ENCODE measurements at places on chromosomes 12 and 14.

DNA sequence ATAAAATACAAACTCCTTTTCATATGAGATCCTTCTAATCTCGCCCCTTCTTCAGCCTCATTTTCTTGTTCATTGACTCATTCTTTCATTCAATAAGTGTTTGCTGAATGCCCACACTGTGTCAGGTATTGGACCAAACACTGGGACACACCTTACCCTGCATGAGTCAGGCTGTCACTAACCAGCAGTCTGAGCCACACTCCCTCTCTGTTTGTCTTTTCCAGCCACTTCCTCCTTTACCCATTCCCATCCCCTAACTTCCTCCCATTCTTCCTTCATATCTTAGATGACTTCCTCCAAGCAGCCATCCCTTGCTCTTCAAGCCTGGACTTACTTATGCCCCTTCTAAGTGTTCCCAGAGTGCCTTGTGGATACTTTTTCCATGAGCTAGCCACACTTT, 27.0 kb upstream of the HIF1A start:
- DNase-seq: no peak

DNA sequence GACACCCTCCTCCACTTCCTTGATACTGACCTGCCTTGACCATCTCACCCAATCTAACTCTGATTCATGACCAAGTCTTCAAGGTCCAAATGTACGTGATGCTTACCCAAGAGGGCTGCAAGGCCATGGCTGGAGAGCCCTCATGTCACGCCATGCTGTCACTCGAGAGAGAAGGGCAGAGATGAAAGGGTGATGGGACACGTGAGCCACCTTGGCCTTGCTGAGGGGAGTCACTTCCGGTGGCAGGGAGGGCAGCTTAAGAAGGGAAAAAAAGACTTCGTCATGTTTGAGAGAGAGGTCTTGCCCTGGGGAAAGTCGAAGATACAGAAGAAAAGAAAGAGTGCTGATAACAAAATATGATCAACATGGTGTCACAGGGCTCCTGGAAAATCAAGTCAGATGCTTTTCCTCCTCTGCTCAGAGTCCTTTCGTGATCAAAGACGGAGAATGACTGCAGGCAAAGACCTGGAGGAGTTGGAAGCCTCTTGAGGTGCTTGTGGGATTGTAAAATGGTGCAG, 3.3 kb upstream of the SCARB1 start:
- DNase-seq: no peak

GRCh38 chr14:95569440-95569839, 34.6 kb downstream of the GLRX5 start:
- DNase-seq: no peak

GRCh38 chr12:99110868-99111267, 465.8 kb downstream of the APAF1 start:
- DNase-seq: no peak

DNA sequence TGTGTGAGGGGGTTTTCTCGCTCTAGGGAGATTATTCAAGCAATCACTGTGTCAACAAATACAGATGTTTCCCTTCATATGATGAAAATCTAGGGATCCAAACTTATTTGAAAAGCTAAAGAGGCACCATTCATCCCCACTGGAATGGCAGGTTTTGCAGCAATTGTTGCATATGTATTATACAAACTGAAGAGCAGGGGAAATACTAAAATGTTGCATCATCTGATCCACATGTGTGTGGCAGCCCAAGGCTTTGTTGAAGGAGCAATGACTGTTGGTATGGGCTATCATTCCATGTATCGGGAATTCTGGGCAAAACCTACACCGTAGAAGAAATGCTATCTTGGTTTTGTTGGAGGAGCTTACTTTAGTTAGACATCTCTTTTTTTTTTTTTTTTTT, 4.1 kb upstream of the PRPF40B start:
- DNase-seq: no peak

GRCh38 chr12:88242571-88242925, 100.4 kb downstream of the TMTC3 start:
- no peak for DNase-seq

DNA sequence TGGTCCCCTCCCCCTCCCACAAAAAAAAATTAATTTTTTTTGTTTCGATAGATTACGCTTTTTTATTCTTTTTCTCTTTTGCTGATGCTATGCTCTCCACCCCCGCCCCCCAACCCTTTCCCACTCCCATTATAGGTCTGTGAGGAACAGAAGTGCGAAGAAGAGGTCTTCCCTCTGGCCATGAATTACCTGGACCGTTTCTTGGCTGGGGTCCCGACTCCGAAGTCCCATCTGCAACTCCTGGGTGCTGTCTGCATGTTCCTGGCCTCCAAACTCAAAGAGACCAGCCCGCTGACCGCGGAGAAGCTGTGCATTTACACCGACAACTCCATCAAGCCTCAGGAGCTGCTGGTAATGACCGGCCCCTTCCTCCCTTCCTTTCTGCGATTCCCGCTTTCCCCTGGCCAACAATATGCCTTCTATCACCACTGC, 2.3 kb downstream of the CCND2 start:
- DNase-seq: no peak

DNA sequence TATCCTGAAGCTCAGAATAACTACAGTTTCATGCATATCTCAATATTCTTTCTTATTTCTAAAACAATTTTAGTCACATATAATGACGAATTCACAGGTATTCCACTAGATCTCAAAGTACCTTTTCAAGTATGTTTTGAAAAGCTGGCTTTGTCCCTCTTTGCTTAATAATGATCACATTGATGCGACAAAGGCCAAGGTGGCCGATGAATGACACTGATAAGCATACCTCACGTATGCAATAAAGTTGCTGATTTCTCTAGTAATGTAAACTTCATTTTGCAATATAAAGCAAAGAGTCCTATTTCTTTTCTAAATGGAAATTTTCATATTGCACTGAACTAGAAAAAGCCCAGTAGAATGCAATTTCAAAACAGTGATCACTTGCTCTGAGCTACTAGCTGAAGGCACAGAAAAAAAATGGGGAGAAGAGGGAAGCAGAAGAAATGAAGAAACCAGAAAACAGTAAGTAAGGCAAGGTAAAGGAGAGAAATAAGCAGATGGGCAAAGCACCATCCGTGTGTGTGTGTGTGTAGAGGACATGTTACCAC, 29.3 kb downstream of the FGD6 start:
- DNase-seq: no peak

GRCh38 chr14:70045844-70046535, 142.8 kb downstream of the SLC8A3 start:
- DNase-seq: no peak

- DNase-seq: no peak
Measured at GRCh38 chr12:32507942-32508320, 108.6 kb downstream of the FGD4 start.

DNA sequence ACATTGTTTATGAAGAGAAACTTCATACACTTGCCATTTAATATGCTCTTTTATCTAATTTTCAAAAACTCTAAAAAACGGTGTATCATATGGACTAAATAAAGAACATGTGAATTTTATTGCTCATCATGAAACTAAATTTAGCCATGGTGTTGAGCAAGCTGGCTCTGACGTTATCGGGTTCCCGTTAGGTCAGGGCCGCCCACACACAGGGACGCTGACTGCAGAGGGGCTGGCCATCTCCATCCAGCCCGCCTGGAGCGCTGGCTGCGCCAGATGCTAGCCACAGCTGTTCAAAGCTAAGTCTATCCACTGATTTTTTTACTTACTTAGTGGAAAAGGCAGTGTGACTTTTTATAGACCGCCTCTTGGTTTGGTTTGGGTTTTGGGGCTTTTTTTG, 36.5 kb upstream of the DYNC1H1 start:
- no peak for DNase-seq

DNA sequence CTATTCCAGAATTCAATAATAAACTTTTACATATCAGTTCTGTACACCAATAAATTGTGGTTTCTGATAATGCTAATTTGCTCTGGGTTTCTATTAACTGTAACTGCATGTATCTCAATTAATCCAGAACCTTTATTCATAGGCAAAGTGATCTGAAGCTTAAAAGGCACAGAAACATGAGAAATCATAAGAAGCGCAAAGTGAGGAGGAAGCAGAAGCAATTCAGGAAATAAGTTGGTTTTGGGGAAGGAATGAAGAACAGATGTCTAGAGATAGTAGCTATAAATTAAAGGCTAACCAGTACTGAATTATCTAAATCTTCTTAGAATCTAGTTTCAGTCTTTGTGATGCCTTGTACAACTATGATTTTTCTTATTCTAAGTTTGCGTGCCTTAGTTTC, 24.6 kb downstream of the KERA start:
- no peak for DNase-seq

- no peak for DNase-seq
Measured at GRCh38 chr14:75267141-75267721, 11.4 kb upstream of the FOS start.

- no peak for DNase-seq
Measured at GRCh38 chr14:52513249-52513648, 39.1 kb downstream of the TXNDC16 start.

DNA sequence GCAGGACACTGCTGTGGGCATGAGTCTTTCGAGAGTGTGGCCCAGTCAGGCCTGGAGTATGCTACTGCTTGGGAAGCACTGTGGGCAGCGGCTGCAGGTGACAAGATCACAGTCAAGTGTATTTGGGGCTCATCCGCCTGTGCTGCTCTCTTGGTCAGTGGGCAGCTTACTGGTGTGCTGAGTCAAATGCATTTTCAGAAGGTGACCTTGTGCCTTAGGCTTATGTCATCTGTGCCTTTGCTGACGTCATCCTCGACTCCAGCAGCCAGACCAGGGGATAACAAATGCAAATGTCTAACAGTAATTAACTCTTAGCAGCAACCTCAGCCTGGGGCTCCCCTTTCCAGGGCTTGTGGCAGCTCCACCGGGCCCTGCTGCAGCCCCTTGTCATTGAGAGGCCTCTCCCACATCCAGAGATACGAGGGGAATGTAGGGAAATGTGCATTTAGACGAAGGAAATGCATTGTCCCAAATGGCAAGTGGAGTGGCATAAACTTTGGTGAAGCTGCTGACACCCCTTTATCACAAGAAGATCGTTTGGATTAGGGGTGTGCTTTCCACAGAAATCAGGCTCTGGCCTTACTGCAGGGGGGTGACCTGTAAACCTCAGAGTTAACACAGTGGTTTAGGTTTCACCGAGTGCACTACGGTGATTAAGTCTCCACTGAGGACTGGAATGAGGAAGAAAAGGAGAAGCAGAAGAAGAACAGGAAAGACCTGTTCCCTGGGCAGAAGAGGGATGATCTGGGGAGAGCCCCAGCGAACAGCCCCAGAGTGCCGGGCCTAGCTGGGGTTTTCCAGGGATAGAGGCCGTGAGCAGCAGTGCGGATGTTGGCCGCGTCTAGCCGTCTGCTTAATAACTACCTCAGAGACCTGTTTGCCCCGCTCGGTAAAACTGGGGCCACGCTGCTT, 39.7 kb downstream of the PSMA6 start:
- DNase-seq: no peak

DNA sequence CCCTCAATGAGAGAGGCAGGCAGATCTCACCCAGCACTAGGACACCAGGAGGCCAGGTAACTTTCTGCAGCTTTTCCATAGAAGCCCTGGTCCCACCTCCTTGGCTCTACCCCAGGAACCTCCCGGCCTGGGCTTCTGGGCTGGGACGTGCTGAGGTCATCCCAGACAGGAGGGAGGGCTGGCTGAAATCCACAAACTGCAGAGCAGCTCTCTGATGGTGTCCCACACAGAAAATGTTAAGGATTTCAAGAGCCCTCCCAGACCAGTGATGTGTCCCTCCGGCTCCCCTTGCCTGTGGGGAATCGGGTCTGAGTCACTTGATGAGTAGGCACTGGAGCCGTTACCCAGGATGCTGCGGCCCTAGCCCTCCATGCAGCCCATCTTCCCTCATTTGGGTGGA, 124.1 kb downstream of the ESRRB start:
- no peak for DNase-seq

DNA sequence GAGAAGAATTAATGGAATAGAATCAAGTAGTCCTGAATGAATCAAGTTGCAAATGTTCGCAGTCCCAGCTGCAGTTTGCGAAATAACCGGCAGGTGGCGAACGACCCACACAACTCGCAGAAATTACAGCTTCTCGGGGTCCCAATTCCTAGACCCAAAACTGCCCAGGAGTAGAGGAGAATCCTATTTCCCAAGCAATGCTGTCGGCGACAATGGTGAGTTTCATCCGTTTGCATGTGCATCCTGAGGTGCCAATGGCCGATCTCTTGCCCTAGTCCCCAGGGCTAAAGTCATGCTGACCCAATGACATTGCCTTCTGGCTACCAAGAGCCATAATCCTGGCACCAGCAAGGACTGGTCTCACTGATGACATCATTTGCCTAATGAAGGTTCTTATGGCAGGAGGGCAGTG, 8.5 kb upstream of the ASCL1 start:
- DNase-seq: peak; percentile 46

GRCh38 chr12:70605976-70606375, 31.3 kb downstream of the PTPRB start:
- DNase-seq: no peak

GRCh38 chr14:58797010-58797429, 159.3 kb downstream of the DACT1 start:
- no peak for DNase-seq

DNA sequence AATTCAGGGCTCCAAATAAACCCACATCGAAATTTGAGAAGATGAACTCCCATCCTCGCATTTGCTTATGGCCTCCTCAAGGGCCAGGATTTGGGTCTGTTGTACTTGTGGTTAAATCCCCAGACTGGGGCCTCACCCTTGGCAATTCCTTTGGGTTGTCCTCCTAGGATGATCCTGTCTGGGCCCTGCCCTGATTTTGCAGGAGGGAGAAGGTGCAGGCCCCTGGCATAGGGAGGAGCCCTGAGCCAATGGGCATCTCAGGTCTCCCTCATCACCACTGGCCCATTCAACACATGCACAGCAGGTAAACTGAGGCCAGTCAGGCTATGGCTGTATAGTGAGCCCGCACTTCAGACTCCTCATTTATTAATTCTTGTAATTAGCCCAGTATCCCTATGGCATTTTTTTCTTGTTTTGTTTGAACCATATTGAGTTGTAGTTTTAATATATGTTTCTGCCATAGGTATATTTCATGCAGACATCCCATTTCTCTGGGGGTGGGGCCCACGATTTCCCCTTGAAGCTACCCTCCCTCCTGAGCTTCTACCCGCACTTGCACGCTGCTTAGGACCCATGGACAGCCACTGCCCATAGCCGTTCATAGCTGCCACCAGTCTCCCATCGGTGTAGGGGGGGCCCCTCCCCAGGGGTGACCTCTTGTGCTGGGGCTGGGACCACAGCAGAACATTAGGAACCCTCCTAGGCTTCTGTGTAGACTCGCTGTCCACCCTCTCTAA, 67.1 kb upstream of the DDX11 start:
- no peak for DNase-seq

GRCh38 chr12:120971299-120972180, 6.8 kb upstream of the HNF1A start:
- DNase-seq: no peak

DNA sequence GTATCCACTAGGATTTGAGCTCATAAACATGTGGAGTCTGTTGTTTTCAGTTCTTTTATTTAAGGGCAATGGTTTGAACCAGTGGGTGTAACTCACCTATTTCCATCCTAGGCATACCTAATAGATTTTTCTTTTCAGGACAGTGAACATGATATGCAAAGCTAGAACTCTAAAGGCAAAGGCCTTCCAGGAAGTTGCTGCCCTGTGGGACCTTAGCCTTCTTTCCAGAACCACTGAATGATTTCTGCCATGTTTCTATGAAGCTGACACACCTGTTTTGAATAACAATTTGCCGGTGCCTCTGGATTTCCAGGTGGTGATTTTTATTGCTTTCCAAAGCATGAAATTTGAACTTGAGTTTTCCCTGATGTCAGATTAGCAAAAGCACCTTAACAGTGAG, 372.9 kb upstream of the FAR2 start:
- no peak for DNase-seq

All from CD8-positive, alpha-beta memory T cell (primary cell).